Stimulated activated CD8-positive, alpha-beta memory T cell treated with anti-CD3 and anti-CD28 coated beads, Interleukin-2, amount 100 ng/mL, for 48 hours (primary cell): ENCODE measurements at places on chromosomes 16 and 17.

DNA sequence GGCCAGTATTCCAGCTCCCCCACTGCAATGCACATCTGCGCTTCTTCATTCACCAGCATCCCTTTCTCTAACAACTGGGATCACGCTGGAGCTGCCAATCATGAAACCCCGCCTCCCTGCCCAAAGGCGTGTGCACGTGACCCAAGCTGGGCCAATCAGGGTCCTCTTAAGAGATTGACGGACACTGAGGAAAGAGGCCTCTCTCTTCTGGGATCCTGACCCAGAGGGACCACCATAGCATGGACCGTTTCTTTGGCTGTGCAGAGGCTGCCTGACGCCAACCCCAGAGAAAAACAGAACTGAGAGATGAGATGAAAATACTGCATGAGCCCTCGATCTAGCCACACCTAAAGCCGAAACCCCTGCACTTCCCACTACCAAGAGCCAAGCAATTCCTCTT is 32.0 kb downstream of the COTL1 start:
- no peak for DNase-seq

- DNase-seq, result no peak
Observed at GRCh38 chr17:57293077-57293476, 36.8 kb downstream of the MSI2 start.

DNA sequence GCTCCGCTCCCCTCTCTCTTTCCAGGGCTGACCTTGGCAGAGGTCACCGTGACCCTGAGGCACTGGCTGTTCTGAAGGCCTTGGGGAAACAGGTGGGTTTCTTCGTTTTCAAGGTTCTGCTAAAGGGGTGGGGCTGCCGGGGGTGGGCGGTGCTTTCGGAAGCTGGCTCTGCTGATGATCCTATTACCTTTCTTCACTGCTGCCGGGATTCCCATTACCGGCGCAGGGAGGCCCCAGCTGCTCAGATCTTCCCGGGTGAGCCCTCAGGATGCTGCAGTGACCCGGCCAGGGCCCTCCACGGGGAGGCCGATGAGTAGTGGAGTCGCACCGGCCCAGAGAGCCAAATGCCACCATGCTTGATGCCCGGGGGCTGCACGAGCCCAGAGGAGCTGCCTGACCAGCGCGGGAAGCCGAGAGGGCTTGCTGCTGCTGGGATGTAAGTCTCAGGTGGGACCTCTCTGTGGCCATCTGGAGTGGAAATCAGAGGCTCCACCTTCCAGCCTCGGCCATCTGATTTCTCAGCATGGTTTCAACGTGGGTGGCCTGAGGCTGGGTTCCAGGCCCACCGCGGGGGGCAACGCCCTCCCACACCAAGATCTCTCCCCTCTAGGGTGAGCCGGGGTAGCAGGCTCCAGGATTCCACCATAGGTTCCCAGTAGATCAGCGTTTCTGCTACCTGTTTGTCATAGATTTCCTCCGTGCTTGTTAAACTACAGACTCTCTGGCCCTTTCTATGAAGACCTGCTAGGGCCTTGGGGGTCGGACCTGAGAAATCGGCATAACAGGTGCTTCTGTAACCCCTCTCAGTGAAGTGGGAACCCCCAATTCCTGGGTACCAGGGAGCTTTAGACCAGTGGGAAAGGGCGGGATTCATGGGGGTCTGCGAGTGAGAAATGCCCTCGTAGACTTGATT is 21.6 kb upstream of the ADCY7 start:
- DNase-seq, result no peak

- no peak for DNase-seq
Observed at GRCh38 chr17:3678821-3679530, 10.4 kb downstream of the EMC6 start.

DNA sequence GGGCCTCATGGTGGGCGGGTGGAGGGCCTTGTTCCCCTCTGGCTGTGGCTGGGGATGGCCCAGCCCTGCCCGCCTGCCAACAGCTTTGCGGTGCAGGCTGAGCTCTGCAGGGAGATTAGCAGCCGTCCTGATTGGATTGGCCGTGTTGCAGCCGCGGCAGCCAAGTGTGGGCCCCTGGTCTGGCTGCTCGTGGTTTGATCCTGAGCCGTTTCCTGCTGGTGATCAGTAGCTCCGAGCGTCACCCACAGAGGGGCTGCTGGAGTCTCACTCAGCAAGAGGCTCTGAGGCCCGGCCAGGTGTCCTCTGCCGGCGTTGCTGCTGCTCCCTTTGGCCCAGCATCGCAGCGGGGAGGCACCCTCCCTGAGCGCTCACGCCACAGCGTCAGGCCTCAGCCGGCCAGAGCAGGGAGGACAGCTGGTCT is 32.5 kb downstream of the BAIAP2 start:
- no peak for DNase-seq

DNA sequence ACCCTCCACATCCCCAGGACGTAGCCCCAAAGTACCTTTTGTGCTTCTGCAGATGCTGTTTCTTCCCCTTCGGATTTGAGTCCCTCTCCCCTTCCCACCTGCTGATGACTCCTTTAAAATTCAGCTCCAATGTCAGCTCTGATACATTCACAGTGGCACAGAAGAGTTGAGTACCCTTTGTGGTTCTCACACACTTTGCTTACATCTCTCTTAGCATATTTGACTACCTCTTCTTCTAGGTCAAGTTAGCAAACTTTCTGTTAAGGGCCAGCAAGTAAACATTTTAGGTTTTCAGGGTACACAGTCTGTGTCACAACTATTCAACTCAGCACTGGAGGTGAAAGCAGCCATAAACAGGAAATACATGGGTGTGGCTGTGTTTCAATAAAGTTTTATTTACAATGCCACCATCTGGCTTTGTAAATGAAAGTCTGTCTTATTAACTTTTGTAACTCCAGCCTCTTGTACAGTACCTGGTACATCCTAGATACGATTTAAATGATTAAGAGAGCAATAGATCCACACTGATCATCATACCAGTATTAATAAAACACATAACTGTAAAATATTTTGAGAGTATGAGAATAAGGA is 161.7 kb downstream of the SOX9 start:
- DNase-seq, result no peak

DNA sequence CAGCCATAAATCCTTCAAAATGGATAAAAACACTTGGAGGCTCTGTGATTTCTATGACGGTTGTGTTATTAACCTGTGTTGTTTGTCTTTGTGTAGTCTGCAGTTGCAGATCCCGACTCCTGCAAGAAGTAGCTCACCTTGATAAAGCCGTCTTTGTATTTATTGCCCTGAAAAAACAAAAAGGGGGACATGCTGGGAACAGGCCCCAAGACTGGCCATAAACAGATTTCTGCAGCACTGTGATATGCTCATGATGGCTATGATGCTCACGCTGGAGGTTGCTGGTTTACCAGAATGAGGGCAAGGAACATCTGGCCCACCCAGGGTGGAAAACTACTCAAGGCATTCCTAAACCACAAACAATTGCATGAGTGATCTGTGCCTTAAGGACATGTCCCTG is 71.0 kb downstream of the LGALS9 start:
- no peak for DNase-seq

GRCh38 chr16:80932708-80933095 is 74.0 kb downstream of the CMC2 start:
- no peak for DNase-seq

GRCh38 chr16:27281243-27281642 is 12.7 kb upstream of the NSMCE1 start:
- DNase-seq, result no peak
